8988T (cell line): ENCODE measurements at places on chromosomes 11 and 22.

- DNase-seq, result no peak
These were observed 73.0 kb upstream of the NTM start for GRCh38 chr11:131297441-131297840.

GRCh38 chr11:12375720-12376119 is 1.7 kb upstream of the PARVA start:
- DNase-seq, result no peak

DNA sequence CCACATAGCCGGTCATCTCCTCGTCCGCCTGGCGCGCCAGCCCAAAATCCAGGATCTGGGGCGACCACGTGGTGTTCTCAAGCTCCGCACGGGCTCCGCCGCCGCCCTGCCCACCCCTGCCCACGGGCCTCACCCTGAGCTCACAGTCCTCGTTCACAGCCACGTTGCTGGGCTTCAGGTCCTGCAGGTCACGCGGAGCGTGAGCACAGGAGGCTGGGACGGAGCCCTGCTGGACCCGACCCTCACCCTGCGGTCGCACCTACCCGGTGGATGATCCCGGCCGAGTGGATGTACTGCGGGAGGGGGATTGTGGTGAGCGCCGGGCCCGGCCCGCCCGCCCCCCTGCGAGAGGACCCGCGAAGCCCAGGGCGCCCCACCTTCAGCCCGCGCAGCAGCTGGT is 3.2 kb downstream of the MAPK11 start:
- DNase-seq, result no peak

DNA sequence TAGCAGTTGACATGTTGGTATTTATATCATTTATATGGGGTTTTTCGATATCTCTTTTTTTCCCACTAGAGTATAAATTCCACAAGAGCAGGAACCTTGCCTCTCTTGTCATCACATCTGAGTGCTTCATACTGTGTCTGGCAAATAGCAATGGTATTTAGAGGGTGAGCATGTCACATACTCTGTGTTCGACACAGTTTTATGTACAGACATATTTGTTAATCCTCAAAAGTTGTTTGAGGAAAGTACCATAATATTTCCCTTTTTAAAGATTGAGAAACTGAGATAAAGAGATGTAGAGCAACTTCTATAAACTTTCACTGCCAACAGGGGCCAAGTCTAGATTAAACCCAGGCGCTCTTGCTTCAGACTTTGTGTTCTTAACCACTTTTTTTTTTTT is 324.6 kb upstream of the PDGFD start:
- no peak for DNase-seq

DNA sequence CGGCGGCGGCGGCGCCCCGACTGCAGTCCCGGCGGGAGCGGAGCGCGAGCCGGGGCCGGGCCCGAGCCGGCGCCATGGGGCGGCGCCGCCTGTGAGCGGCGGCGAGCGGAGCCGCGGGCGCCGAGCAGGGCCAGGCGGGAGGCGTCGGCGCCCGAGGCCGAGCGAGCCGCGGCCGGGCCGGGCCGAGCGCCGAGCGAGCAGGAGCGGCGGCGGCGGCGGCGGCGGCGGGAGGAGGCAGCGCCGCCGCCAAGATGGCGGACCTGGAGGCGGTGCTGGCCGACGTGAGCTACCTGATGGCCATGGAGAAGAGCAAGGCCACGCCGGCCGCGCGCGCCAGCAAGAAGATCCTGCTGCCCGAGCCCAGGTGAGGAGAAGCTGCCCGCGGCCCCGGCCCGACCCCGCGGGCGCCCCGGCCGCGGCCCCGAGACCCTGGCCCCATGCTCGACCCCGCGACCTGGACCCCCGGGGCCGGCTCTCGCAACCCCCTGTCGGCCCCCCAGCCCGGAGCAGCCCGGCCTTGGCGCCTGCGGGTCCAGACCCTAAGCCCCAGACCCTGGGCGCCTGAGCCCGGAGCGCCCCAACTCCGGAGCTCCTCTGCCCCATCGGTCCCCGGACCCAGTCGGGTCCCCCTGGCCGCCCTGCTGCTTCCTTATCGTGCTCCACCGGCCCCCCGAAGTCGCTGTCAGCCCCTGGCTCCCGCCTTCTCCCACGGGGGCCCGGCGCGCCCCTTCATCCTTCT is at the start of gene GRK2:
Gene GRK2, plus strand, starts transcription at position 25 of the 739 bp plus-strand sequence. Its CDS starts 227 bp downstream, at position 252.
- peak; percentile 95 for DNase-seq

DNA sequence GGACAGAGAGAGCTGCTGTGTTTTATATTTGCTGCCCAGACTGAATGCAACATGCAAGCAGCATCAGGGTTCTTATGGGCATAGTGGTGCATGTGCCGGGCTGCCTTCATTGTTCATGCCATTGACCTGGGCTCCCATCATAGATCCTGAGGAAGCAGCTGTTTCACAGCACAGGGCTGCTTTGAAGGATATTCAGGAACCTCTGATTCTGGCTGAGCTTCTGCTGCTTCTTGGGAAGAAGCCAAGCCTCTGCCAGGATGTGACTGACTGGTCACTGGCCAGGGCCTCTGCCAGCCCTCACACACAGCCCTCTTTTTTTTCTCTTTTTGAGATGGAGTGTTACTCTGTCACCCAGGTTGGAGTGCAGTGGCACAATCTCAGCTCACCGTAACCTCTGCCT is 43.3 kb downstream of the CYB5R2 start:
- DNase-seq, result no peak

DNA sequence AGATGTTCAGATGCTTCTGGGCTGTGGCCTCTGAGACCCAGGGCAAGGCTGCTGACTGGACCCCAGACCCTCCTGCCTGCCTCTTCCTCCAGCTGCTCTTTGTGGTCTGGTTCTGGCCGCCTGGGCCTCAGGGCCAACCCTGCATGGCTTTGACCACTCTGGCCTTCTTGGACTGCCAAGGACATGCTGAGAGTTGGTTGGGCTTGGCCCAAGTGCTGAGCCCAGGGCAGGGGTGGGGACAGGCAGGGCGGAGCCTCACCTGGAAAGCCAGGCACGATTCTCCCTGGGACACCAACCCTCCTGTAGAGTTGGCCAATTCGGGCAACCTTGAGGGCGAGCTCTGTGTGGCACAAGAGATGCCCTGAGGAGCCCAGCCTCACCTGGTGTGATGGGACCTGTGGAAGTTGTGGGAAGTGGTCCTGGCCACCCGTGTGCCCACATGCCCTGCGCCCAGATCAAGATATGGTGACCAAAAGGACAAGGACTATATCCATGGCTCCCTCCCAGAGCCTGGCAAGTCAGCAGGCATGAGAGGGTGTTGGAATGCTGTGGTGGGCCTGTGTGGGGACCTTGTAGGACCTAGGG is 11.6 kb downstream of the TANGO2 start:
- no peak for DNase-seq

- peak; percentile 17 for DNase-seq
These were observed 36.1 kb downstream of the CCDC90B start for GRCh38 chr11:83249972-83250593.

- no peak for DNase-seq
These were observed 17.6 kb downstream of the RNF185 start for GRCh38 chr22:31177420-31178162.

DNA sequence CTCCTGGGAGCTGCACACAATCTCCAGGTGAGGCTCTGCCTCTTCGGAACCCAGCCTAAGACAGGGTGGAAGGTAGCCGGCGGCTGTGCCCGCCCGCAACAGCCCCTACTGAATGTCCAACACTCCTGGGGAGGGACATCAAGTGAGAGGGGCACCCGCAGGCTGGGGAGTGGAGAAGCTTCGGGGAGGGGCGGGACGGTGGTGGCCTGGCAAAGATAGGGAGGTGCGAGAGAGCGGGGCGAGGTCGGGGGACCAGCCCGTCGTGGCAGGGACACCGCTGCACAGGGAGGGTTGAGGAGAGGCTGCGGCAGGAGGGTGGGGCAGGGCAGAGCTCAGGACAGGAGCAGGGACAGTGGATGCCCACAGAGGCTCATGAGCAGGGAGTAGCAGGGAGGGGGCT is 8.9 kb upstream of the FADS3 start:
- no peak for DNase-seq

DNA sequence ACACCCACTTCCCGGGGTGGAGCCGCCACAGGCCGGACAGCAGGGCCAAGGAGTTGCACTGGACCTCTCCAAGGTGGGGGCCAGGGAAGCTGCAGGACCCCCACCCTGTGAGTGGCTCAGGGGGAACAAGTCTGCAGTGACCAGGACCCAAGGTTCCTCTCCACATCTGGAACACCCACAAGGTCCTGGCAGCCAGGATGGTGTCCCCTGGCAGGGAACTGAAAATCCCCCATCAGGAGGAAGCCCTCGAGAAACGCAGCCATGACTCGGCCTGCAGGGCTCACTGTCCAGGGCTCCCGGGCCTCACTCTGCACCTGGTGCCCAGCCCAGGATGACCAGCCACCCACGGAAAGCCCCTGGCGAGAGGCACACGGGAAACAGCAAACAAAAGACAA is 11.5 kb downstream of the RNH1 start:
- no peak for DNase-seq

- peak; percentile 18 for DNase-seq
These were observed 584.0 kb downstream of the KCNA4 start for GRCh38 chr11:29432719-29433325.

DNA sequence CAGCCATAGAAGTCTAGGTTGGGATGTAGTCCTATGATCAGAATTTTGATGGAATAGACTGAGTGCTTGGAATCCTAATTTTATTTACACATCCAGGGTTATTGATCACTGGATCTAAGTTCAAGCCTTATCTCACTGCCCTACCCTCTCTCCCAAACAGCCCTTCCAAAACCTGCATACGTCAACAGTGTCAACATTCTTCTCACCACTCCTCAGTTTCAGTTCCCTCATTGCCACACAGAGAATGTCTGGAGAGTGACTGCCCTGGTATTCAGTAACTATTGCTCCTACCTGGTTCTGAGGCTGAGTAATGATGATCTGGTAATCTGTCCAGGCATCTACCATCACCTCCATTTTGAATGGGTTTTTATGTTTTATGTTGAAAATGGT is 60.0 kb downstream of the GLYATL1 start:
- DNase-seq, result no peak

DNA sequence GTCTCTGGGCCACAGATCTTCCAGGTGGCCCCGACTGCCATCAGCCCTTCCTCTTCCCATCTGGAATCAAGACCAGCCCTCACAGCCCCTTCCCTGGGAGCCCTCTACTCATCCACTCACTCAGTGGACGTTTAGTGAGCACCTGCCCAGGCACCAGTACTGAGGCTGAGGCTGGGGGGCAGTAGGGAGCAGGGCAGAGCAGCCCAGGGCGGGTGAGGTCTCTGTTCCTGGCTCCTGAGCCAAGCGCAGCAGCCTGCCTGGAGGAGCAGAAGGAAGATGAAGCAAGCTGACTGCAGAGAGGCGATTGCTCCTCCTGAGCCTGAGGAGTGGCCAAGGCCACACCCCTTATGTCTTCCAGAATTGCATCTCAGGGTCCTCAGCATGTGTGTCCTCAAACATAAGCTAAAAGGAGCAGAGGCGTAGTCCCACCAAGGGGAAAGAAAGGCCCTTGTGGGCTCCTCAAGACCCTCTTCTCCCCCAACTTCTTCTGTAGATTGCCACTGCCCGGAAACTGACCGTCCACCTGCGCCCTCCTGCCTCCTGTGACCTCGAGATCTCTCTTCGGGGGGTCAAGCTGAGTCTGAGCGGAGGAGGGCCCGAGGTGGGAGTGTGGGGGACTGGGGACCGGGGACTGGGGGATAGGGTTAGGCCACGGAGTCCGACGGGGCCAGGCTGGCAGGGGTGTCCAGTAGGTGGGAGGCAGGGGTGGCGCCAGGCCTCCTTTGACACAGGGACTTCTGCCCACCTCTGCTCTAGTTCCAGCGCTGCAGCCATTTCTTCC is 5.8 kb downstream of the MAPK8IP2 start:
- DNase-seq, result peak; percentile 83

DNA sequence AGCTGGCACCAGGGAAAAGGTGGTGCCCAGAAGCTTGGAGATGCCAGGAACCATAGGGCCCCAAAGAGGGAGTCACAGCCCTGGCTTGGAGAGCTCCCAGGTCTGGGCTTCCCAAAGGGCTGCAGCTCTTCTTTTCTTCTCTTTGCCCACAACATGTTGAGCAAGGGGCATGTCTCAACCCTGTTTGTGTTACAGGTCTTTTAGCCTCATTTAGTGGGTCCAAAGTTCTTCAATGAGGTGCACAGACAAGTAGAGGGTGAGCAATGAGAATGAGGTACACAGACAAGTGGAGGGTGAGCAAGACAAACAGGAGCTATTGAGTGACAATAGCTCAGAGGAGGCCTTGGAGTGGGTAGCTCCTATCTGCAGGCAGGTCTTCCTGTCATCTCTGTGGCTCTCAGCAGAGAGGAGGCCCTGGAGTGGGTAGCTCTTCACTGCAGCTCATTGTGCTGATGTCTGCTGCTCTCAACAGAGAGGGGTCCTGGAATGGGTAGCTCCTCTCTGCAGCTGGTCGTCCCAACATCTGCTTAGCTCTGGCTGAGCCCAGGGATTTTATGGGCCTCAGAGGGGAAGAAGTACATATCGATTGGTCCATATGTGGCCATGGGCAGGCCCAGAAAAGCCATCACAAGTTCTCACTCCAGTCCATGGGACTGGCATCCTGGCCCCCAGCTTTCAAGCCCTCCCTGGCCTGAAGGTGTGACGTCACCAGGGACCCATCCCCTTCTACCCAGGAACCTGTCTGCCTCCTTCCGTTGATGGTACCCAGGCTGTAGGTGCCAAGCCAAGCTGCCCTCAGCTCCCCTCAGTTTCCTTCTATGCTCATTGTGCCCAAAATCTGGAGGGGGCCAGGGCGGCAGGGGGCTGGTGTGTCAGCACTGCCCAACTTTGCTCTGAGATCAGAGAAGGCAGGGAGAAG is 34.9 kb downstream of the WBP2NL start:
- DNase-seq, result no peak

DNA sequence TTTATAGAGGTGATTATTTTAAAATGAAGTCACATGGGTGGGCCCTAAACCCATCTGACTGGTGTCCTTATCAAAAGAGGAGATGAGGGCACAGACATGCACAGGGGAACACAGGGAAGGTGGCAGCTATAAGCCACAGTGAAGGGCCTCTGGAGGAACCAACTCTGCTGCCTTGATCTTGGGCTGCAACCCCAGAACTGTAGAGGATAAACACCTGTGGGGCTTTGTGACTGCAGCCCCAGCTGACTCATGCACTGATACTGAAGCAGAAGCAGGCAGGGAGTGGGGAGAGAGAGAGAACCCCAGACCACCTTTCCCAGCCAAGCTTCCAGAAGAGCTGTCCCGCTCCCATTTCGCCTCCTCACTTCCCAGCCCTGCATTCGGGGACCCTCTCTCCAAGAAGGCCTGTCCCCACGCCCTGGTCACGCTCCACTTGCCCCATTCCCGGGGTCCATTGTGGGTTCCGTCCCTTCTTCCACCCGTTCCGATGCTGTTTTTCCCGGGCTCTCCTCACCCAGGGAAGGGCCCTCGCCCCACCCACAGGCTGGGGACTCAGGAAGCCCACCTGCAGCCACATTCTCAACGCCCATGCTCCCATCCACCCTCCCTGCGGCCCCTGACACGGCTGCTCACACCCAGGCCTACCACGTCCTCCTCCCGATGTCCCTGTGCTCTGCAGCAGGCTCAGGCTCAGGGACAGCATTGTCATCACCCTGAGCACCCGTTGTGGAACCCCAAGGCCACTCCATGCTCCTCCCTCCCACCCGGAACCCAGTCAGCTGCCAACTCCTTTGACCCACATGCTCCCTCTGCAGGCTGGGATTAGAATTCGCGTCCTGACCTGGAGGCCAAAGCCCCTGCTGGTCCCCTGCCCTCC is 90.8 kb upstream of the SHANK2 start:
- DNase-seq, result peak; percentile 89

GRCh38 chr11:121451178-121451985 is 732 bp upstream of the SORL1 start:
- DNase-seq, result no peak

- no peak for DNase-seq
These were observed 10.4 kb upstream of the LAYN start for GRCh38 chr11:111530091-111530490.

GRCh38 chr11:27672836-27673464 is 27.3 kb downstream of the BDNF start:
- no peak for DNase-seq

- no peak for DNase-seq
These were observed 566.6 kb downstream of the TMEM135 start for GRCh38 chr11:87604350-87604749.
